ENCODE measurements at places on chromosomes 12 and 14. TPM values are rescaled to one million over a fixed set of nuclear protein-coding genes. Genes with fewer than 3 reads are reported as not detected.

ZDHHC22 gene
- total RNA-seq, result not detected

KRT75 gene
- total RNA-seq, result not detected

GLT8D2 gene
- 82.3 TPM for total RNA-seq

CLMN gene
- 0.16 TPM for total RNA-seq

SLC25A47 gene
- total RNA-seq, result not detected

NACA gene
- total RNA-seq, result 1,523 TPM

SERPINA9 gene
- total RNA-seq, result not detected

CLECL1 gene
- total RNA-seq, result not detected

PIK3C2G gene
- total RNA-seq, result not detected

RPL10L gene
- total RNA-seq, result not detected

HVCN1 gene
- 4.7 TPM for total RNA-seq

HSP90B1 gene
- 412 TPM for total RNA-seq

P2RX4 gene
- 16.9 TPM for total RNA-seq

NOXRED1 gene
- total RNA-seq, result 0.32 TPM

CAPS2 gene
- total RNA-seq, result 15.9 TPM

CD163 gene
- total RNA-seq, result not detected

KLRD1 gene
- total RNA-seq, result 0.09 TPM

SLC35F4 gene
- 0.26 TPM for total RNA-seq

CEP170B gene
- total RNA-seq, result 7.1 TPM

MEG3 gene
- total RNA-seq, result 226 TPM

RD3L gene
- not detected for total RNA-seq

Data from bronchial smooth muscle cell (primary cell).